ENCODE measurements at places on chromosomes 1 and 21.

GRCh38 chr1:6417961-6418667 lies 1.6 kb downstream of the HES2 start:
- DNase-seq = no peak

DNA sequence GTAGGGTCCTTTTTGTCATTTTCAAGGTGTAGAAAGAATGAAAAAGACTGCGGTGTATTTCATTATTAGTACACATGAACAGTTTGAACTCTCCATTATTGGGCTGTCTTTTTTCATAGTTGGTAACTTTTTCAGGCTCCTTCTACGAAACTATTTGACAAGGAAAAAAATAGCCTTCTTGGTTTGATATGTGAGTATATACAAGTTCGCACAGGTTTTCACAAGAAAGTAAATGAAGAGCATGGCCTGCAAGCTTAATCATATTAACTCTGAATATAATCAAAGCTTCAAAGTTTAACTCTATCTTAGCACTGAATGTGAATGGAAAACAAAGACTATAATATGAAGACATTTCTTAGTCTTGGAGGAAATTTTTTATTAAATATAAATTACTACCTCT lies 290.0 kb upstream of the ADGRL2 start:
- no peak for DNase-seq

- DNase-seq = no peak
Measured at GRCh38 chr1:226712742-226713419, 26.2 kb downstream of the ITPKB start.

GRCh38 chr1:9561429-9561828 lies 22.2 kb downstream of the SLC25A33 start:
- DNase-seq = no peak

All from stimulated activated CD4-positive, alpha-beta T cell treated with anti-CD3 and anti-CD28 coated beads, Interleukin-1b, Interleukin-23, amount 100 ng/mL, for 48 hours (primary cell).